ENCODE measurements at places on chromosomes 7 and 10. TPM values are rescaled to one million over a fixed set of nuclear protein-coding genes. Genes with fewer than 3 reads are reported as not detected.
A peak's percentile ranks its signal among the peaks of the same experiment; 100 is the strongest.

Gene HOXA1
- total RNA-seq = 31.2 TPM

Gene CTNNA3
- total RNA-seq = 1.7 TPM

Gene ENO4
- total RNA-seq = 2.0 TPM

Gene KAZALD1
- 1.3 TPM for total RNA-seq

Gene FUOM
- 14.7 TPM for total RNA-seq

Gene UTF1
- not detected for total RNA-seq

Gene DNAJC2
- total RNA-seq = 34.1 TPM

Gene TMEM236
- total RNA-seq = 0.07 TPM

Gene GIMAP2
- not detected for total RNA-seq

DNA sequence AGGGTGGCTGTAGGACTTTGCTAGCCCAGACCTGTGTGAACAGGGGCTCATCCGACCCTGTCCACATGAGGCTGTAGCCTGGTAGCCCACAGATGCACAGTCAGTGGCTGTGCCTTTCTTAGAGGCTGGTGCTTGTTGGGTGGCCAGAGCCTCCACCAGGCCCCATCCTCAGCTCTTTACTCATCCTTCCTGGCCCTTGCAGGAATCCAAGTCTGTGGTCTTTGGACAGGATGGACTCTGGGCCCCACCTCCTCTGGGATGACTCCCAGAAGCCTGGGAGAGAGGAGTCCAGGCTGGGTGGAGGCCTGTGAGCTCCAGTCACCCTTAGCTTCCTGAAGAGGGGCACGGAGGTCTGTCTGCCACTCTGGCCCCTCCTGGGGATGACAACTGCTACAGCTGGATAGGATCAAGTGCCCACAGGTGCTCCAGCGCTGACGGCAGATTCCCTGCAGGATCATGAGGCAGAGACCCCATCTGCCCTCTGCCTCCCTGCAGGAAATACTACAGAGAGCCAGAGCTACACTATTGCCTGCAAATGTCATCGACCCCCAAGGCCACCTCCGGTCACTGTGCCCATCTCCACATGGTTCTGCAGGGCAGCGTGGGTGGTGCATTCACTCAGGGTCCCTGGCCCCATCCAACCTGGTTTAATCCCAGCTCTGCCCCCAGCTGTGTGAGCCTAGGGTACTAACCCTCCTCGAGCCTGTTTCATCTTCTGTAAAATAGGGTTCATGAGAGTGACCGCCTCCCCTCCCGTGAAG is 114.5 kb downstream of the PTPN20 start:
- DNase-seq = peak; percentile 8
- H3K27me3 ChIP-seq = peaks cover 11% of the 10 kb centered on the region
- no peak overlapping the region for H3K4me3 ChIP-seq
- H3K4me1 ChIP-seq = no peaks in the 10 kb centered on the region
- no peak overlapping the region for H3K27ac ChIP-seq

- H3K27me3 ChIP-seq = peaks cover 77% of the 10 kb centered on the region
- no peak for DNase-seq
- H3K27ac ChIP-seq = no peak overlapping the region
- no peaks in the 10 kb centered on the region for H3K4me1 ChIP-seq
- H3K4me3 ChIP-seq = no peak overlapping the region
Observed at GRCh38 chr10:49404321-49404878, 8.5 kb upstream of the DRGX start.

DNA sequence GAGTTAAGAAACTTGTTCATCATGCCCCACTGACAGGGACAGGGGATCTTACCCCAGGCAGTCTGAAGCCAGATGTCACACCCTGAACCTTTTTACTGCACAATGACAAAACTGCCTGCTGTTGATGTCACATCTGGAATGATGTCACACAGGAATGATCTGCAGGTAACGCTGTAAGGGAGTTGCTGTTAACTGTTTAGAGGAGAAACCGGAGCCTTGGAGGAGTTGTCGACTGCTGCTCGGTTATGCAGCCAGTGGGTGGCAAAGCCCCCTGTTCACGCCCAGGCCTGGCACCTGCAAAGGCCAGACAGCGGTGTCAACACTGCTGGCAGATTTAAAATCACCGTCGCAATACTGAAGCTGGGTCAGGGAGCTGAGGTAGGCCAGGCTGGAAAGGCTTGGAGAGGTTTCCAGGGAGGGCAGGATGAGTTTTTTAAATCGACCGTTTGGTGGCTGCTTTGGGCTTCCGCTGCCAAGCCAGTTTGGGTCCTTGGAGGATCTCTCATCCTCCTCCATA is 10.0 kb upstream of the SLIT1 start:
- peak overlapping the region; percentile 72 for H3K4me3 ChIP-seq
- DNase-seq = no peak
- H3K4me1 ChIP-seq = peaks cover 3% of the 10 kb centered on the region
- no peaks in the 10 kb centered on the region for H3K36me3 ChIP-seq

GRCh38 chr10:100810091-100810834 is 64.9 kb downstream of the PAX2 start:
- H3K4me1 ChIP-seq = peaks cover 11% of the 10 kb centered on the region
- DNase-seq = no peak
- H3K27me3 ChIP-seq = peaks cover 87% of the 10 kb centered on the region
- H3K27ac ChIP-seq = no peak overlapping the region
- no peak overlapping the region for H3K4me3 ChIP-seq

GRCh38 chr7:138029941-138030340 is 28.1 kb upstream of the CREB3L2 start:
- no peak overlapping the region for H3K27ac ChIP-seq
- peaks cover 11% of the 10 kb centered on the region for H3K4me1 ChIP-seq
- H3K36me3 ChIP-seq = peaks cover 2% of the 10 kb centered on the region
- no peak for DNase-seq
- H3K4me3 ChIP-seq = no peak overlapping the region
- no peaks in the 10 kb centered on the region for H3K27me3 ChIP-seq

GRCh38 chr7:150435047-150435389 is 15.4 kb upstream of the GIMAP8 start:
- no peaks in the 10 kb centered on the region for H3K36me3 ChIP-seq
- H3K4me1 ChIP-seq = no peaks in the 10 kb centered on the region
- H3K27me3 ChIP-seq = peaks cover 28% of the 10 kb centered on the region
- DNase-seq = no peak
- H3K27ac ChIP-seq = no peak overlapping the region
- H3K4me3 ChIP-seq = no peak overlapping the region

GRCh38 chr10:7337431-7338171 is 73.2 kb downstream of the SFMBT2 start:
- H3K27ac ChIP-seq = peak overlapping the region; percentile 18
- DNase-seq = no peak

DNA sequence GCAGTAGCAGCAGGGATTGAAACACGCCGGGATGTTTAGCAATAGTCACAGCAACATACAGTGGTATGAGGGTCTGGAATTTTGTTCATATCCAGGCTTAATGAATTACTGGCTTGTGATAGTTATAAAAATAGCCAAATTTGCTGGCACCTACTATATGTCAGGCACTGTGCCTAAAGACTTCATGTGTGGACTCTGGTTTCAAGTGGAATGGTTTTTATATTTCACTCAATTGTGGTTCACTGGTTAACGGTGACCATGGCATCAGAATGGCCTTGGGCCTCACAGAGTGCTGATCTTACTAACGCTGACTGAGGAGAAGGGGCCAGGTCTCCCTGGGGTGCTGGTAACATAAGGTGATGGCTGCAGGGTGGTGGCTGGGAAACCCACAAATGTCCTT is 55.7 kb downstream of the CELF2 start:
- H3K27ac ChIP-seq = no peak overlapping the region
- no peak for DNase-seq
- H3K4me1 ChIP-seq = no peaks in the 10 kb centered on the region
- no peak overlapping the region for H3K4me3 ChIP-seq

DNA sequence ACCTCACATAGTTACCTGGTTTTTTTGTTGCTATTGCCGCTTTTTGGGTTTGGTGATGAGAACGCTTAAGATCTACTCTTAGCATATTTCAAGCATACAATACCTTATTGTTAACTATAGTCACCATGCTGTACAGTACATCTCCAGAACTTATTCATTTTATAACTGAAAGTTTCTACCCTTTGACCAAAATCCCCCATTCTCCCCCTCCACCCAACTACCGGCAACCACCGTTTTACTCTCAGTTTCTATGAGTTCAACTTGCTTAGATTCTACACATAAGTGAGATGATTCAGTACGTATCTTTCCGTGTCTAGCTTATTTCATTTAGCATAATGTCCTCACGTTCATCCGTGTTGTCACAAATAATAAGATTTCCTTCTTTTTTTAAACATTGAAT is 86.7 kb upstream of the IL6 start:
- peaks cover 1% of the 10 kb centered on the region for H3K36me3 ChIP-seq
- no peak for DNase-seq
- H3K27me3 ChIP-seq = no peaks in the 10 kb centered on the region
- H3K4me1 ChIP-seq = no peaks in the 10 kb centered on the region
- no peak overlapping the region for H3K4me3 ChIP-seq
- H3K27ac ChIP-seq = no peak overlapping the region

- H3K27me3 ChIP-seq = no peaks in the 10 kb centered on the region
- no peaks in the 10 kb centered on the region for H3K36me3 ChIP-seq
- H3K4me3 ChIP-seq = no peak overlapping the region
- H3K4me1 ChIP-seq = no peaks in the 10 kb centered on the region
- no peak for DNase-seq
Observed at GRCh38 chr10:27710014-27710413, 35.6 kb downstream of the MKX start.

- DNase-seq = no peak
- no peak overlapping the region for H3K4me3 ChIP-seq
- no peaks in the 10 kb centered on the region for H3K4me1 ChIP-seq
- H3K27ac ChIP-seq = no peak overlapping the region
Observed at GRCh38 chr10:60739558-60739957, 38.7 kb upstream of the CDK1 start.

DNA sequence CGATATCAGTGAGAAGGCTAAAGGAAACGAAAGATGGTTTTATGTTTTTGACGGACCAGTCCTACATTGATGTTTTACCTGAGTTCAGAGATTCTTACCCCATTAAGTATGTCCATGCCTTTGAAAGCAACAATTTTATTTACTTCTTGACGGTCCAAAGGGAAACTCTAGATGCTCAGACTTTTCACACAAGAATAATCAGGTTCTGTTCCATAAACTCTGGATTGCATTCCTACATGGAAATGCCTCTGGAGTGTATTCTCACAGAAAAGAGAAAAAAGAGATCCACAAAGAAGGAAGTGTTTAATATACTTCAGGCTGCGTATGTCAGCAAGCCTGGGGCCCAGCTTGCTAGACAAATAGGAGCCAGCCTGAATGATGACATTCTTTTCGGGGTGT is 27.7 kb downstream of the MET start:
- H3K27me3 ChIP-seq = no peaks in the 10 kb centered on the region
- H3K4me1 ChIP-seq = peaks cover 30% of the 10 kb centered on the region
- H3K27ac ChIP-seq = peak overlapping the region; percentile 69

DNA sequence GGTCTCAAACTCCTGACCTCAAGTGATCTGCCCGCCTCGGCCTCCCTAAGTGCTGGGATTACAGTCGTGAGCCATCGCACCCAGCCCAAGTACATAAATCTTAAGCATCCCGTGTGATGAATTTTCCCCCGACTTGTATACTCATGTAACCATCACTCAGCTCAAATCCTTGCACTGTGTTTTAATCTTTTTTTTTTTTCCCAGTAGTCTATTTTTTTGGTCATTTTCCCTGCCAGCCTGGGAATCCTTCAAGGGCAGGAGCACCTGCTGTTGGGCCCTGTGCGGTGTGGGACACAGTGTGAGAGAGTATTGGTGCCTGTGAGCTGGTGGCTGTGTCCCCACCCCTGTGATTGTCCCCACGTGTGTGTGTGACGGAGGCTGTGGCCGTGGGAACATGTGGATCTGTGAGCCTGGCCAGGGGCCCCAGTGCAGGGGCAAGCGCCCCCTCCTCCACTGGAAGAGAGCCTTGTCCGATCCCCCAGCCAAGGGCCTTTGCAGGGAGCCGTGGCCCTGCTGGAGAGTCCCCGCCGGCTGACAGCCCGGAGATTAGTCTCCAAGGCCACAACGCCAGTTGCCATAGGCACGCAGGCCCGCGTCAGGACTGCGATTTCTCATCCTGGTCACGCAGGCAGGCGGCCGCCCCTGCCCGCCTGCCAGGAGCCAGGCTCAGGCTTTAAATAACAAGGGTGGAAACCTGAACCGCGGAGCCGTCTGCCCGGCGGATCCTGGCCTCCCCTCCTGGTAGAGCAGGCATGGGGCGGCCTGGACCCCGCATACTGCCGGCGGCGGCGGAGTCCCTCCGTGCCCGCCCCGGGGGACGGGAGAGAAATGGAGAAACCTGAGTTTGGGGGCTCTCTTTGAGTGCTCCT is 26.5 kb downstream of the GTF2IRD1 start:
- DNase-seq = peak; percentile 49
- H3K27me3 ChIP-seq = no peaks in the 10 kb centered on the region
- peaks cover 18% of the 10 kb centered on the region for H3K4me1 ChIP-seq
- H3K36me3 ChIP-seq = no peaks in the 10 kb centered on the region
- H3K4me3 ChIP-seq = peak overlapping the region; percentile 16

DNA sequence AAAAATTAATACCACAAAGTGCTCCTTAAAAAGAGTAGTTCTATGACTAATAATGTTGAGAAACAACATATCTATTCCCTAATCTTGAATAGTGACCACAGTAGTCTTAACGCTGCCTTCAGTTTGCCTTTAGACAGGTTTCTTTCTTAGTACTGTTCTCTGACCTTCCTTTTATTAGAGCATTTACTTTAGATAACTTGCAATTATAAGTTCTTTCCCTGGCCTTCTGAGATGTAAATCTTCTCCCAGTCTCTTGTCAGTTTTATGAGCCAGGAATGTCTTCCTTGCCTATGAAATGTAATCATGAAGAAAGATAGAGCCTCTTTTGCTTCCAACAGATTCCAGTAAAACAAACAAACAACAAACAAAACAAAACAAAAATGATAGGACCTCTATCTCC is 1119.8 kb upstream of the LRRTM3 start:
- no peaks in the 10 kb centered on the region for H3K27me3 ChIP-seq
- no peaks in the 10 kb centered on the region for H3K36me3 ChIP-seq
- no peak overlapping the region for H3K27ac ChIP-seq
- DNase-seq = no peak

GRCh38 chr10:6204063-6204340 is 1.3 kb downstream of the PFKFB3 start:
- DNase-seq = peak; percentile 32
- H3K4me1 ChIP-seq = peaks cover 24% of the 10 kb centered on the region
- H3K27me3 ChIP-seq = peaks cover 14% of the 10 kb centered on the region
- H3K4me3 ChIP-seq = peak overlapping the region; percentile 97
